AG08395 (cell line): ENCODE measurements at places on chromosomes 1 and 21.

DNA sequence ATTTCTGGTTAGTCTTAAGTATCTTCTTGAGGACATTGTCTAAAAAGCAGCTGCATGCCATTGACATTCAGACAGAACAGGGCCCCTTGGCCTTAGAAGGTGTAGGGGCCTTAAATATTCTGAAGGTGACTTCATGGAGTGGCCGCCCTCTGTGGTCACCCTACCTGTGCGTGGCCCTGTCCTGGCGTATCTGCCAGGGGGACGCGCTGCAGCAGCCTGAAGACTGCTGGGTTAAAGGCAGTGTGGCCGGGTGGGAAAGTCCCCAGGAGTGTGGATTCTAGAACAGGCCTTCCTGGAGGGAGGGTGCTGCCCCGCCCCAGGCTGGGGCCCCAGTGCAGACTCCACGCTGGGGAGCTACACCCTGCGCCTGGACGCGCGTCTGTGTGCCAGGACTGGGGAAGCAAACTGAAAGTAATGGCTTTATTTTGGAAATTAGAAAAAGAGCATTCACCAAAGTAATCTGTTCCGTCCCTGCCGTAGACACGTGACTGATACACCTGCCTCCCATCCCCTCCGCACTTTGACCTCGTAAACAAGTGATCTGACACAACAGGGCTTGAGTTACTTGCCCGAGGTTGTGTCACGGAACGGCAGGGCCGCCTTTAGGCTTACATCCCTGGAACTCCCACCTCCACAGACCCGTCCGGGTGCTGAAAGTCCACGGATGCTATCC is 1.8 kb downstream of the AGPAT3 start:
- DNase-seq, result no peak

DNA sequence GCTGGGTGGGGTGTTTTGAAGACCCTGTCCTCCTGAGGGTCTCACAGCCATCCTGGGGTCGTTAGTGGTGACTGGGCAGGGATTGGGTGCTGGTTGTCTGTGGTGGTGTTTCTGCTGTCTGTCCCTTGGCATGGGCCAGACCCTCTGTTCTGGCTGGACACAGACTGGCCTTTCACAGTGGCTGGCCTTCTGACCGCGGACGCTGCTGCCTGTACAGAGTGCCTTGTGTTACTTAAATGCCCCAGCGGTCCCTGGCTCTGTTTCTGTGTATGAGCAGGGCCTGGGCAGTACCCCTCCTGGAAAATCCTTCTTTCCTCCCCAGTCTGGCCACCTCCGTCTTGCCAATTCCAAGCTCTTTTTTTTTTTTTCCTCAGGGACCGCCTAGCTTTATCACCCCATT is 50.9 kb downstream of the SH3BGR start:
- DNase-seq, result no peak

DNA sequence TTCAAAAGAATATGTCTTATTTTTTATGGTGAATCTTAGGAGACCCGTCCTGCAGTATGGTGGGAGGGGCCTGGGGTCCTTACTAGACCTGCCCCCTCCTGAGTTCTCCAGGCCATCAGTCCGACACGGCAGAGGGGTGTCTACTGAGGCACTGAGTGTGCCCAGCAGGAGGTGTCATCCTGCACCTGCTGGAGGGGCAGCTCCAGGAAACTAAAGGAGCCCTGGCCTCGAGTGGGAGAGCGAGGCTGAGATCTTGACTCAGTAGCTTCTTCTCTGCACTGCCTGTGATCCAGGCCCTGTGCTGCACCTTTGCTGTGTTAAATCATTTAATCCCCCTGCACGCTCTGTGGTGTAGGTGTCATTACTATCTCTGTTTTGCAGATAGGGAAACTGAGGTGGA is 587.7 kb downstream of the PTPRU start:
- no peak for DNase-seq

- DNase-seq, result no peak
Measured at GRCh38 chr1:61444288-61444687, 280.7 kb downstream of the TM2D1 start.

DNA sequence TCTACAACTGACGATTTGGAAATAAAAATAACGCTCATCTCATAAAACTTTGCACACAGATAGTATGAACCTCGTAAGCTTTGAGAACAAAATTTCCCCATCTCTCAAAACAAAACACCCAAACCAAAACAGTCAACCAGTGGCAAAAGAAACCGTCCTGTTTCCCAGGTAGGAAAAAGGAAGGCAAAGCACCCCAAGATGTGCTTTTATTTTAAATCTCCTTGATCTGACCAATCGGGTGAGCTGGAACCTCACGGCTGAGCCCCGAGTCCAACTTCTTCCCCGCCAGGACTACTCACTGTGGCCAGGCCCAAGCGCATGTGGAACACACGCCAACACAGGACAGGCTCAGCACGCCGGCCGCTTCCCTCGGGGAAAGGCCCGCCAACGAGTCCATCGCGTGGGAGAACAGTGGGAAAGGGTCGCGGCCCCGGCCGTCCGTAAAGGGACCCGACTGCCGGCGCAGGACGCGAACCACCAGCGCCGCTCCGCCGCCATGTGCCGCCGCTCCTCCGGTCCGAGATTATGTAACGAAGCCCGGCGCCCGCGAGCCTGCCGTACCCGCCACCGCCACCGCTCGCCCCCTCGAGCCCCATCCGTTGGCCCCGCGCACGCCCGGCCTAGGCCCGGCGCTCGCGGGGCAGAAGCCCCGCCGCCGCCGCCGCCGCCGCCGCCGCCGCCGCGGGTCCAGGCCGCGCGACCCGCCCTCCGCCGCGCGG is 759 bp downstream of the AHCTF1 start:
- DNase-seq, result peak; percentile 64

- peak; percentile 60 for DNase-seq
Measured at GRCh38 chr1:209850342-209850979, 22.7 kb downstream of the UTP25 start.

GRCh38 chr1:240387051-240387450 is 224.9 kb downstream of the GREM2 start:
- DNase-seq, result no peak

GRCh38 chr1:193581341-193581740 is 394.9 kb upstream of the B3GALT2 start:
- DNase-seq, result no peak

DNA sequence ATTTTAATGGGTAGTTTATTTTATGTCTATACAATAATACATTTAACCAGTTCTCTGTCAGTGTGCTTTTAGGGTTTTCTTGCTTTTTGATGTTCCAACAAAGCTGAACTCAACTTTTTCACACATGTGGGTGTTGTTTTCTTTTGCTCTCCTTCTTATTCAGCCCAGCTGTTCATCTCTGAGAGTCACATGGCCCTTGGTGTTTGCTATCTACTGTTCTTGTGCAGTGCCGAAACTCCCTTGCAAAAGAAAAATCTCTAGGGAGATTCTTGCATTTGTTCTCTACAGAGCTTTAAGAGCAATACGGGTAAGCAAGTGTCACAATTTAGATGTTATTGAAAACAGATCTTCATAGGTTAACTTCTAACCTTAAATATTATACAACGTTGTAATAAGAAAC is 281.1 kb upstream of the CXADR start:
- DNase-seq, result no peak

GRCh38 chr1:147913362-147913942 is 10.9 kb downstream of the GJA8 start:
- no peak for DNase-seq

- peak; percentile 43 for DNase-seq
Measured at GRCh38 chr1:216750031-216750627, 26.9 kb upstream of the ESRRG start.

GRCh38 chr1:59445040-59445439 is 148.1 kb downstream of the FGGY start:
- peak; percentile 55 for DNase-seq

DNA sequence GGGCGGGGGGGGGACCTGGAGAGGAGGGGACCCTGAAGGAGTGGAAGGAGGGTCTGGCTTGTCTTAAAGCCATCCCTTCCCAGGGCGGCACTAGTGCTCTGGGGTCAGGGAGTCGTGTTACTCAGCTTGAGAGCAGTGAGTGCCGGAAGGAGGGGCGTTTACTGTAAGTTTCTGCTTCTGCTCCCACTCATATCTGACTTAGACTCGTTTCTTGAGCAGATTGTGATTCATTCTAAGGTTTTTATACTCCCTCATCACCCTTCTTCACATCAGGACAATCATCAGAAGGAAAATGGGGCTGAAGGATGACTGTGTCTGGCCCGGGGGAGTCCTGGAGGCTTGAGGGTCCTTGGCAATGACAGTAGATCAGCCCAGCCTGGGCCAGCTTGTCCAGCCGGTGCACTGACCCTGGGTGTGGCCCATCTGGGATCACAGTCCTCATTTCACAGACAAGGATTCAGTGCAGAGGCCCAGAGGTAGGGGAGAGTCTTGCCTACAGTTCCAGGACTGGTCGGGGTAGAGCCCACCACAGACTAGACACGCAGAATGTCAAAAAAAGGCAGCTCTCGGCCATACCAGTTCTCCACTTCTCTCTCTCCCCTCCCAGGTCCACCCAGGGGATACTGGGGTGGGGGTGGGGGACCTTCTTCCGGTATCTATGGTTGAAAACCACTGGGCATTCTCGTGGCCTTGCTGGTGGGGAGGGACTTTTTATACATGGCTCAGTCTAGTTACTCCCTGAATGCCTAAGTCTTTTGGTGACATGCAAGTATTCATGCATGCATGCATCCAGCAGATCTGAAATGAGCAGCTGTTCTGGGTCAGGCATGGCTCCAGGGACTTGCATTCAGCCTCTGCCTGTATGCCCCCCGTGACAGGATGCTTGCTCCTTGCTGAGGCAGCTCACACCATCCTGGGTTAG is 5.1 kb downstream of the TNFRSF8 start:
- peak; percentile 54 for DNase-seq

DNA sequence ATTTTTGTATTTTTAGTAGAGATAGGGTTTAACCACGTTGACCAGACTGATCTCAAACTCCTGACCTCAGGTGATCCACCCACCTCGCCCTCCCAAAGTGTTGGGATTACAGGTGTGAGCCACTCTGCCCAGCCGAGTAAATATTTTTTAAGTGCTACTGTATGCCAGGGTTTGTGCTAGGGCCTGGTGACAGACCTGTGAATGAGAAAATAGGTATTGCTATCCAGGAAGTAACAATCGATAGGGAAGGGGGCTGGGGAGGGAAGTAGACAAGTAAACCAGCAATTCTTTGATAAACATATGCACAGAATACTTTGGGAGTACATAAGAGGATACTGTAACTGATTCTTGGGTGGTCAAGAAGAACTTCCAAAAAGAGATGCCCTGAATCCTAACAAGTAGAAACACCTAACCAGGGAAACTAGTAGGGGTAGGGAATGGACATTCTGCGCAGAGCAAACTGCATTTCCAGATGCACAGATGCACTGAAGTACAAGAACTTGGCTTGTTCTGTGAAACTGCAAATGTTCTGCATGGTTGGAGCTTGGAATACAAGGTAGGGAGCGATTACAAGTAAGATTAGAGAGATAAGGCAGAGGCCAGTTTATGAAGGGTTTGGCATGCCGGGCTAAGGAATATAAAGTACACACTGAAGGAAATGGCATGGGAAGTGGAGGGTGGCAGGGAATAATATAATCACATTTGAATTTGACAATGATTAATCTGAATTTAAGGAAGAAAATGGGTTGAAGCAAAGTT is 19.0 kb upstream of the DOCK7 start:
- no peak for DNase-seq

- no peak for DNase-seq
Measured at GRCh38 chr1:28540651-28541050, 12.2 kb upstream of the TRNAU1AP start.

- DNase-seq, result no peak
Measured at GRCh38 chr1:160748181-160748877, 9.3 kb downstream of the SLAMF7 start.

- DNase-seq, result no peak
Measured at GRCh38 chr1:178361847-178362246, 134.9 kb downstream of the CLEC20A start.

- no peak for DNase-seq
Measured at GRCh38 chr1:15948091-15948591, 27.8 kb downstream of the ZBTB17 start.

DNA sequence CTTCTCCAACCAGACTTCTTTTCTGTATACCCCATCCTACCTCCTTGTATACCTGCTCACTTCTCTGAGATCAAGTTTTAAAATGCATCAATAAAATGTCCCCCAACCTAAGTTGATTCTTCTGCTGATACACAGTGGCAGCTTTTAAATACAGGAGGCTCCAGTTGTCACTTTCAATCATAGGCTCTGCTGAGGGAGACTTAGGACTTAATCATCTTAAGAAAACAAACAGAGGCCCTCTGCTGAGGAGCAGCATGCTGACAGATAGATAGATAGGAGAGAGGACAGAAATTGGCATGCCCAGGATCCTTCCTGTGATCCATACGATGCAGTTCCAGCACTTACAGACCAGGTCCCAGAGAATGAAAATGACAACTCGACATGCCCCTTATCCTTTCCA is 311.0 kb upstream of the PROX1 start:
- no peak for DNase-seq

- peak; percentile 43 for DNase-seq
Measured at GRCh38 chr1:81179242-81179641, 621.5 kb upstream of the ADGRL2 start.

DNA sequence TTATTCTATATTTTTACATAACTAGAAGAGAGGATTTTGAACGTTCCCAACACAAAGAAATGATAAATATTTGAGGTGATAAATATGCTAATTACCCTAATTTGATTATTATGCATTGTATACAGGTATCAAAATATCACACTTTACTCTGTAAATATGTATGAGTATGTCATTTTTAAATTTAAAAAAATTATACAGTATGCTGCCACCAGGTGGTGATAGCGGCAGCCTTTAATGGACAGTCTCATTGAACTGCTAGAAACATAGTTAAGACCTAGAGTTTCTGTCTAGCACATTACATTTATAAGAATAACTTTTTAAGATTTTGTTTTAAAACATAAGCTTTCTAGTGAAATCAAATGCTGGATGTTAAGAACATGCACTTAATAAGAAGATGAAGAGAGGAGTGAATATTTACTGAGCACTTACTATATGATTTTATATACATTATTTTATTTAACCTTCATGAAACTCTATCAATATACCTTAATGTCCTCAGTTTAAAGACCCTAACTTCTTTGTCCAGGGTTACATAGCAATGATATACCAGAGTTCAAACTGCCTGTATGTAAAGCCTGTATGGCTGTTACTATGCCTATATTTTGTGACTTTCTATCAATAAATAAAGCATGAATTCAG is 207.1 kb downstream of the NUF2 start:
- DNase-seq, result peak; percentile 35

GRCh38 chr1:207035877-207036551 is 3.5 kb upstream of the C1orf116 start:
- DNase-seq, result no peak

GRCh38 chr1:234040446-234041317 is 136.2 kb downstream of the SLC35F3 start:
- DNase-seq, result no peak

DNA sequence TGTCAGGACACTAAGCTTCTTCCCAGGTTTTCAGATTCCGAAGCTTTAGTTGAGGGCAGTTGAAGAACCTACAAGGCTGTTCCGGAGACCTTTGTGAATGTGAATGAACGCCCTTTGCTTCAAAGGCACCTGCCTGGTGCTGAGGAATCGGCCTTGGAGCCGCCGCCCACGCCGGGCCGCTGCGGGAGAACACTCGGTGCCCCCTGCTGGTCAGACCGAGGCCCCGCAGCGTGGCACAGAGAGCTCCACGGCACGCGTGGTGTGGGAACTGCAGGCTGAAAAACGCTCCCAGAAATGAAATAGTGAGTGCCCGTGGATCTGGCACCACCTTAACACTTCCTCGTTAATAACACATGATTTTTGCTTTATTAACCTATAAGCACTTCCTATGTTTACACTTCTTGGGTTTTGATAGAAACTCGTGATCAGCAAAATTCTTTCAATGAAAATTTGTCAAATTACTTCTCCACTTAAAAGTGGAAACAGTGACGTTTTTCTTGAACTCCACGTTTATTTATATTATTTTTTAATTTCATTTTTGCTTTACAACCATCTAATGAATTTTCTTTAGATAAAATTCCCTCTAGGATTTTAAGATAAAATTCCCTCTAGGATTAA is 460.6 kb downstream of the DSCAM start:
- peak; percentile 6 for DNase-seq
